ENCODE measurements at places on chromosomes 16 and 17.

- DNase-seq = no peak
These were observed 8.4 kb downstream of the CDIPT start for GRCh38 chr16:29854520-29855100.

DNA sequence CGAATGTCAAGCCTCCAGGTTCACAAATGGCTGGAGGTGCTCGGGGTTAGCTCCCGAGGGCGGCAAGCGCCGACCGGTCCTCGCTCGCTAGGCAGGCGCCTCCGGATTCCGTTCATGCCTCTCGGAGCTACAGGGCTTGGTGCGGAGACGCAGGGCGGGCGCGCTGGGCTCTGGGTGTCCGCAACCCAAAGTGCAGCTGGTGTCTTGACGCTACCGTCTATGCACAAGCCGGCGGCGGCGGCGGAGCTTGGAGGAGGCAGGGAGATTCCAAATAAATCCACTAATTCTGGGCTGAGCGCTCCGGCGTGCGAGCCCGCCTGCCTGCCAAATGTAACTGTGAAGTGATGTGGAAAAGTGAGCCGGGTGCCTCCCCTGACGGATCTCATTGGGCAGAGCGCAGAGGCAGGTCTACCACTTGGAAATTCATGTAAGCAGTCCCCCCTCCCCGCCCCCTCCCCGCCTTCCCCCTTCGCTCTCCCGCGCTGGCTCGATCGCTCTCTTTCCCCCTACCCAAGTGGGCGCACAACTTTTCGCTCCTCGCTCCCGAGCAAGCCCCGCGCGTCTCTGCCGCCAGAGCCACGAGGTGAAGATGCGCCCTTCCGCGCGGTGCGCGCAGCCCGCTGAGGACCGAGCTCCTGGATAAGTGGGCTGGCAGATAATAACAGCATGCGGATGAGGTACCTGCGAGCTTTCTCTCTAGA is at the start of gene CDH8:
Gene CDH8 (minus strand): TSS at position 338 of the 701 bp plus-strand sequence. CDS start 15,035 bp downstream, outside the sequence.
- no peak for DNase-seq

DNA sequence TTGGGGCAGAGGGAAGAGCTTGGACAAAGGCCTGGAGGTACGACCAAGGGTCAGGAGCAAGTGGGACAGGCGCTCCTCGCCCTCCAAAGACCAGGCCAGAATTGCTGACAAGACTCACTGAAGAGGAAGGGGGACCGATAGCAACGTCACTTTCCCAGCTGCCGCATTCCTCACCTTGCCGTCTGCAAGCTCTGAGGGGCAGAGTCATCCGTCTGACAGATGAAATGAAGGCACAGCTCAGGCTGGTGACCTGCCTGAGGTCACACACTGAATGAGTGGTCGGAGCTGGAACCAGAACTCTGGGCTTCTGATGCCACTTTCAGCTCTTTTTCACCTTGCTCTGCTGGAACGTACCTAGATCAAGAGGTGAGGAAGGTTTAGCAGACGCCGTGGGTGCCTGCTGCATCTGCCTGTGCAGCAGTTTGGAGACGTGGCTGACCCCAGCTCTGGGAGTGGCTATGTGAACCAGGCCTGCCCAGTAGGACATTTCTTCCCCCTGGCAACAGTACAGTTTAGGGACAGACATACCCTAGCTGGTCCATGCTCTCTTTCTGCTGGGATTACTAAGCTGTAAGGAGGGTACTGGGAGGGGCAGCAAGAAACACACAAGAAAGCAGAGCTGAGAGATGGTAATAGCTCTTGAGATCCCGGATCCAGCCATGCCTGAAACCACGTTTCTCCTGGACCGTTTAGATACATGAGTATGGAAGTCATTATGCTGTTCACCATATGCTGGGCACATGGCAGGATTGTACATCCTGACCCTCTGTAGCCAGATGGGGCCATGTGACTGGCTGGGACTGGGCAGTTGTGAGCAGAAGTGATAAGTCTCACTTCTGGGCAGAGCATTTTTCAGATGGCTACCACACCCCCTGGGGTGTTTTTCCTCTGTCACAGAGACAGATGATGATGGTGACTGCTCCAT is 50.9 kb downstream of the IL21R start:
- no peak for DNase-seq

- no peak for DNase-seq
These were observed 75.1 kb upstream of the ENDOV start for GRCh38 chr17:80339731-80340456.

- peak; percentile 22 for DNase-seq
These were observed 93.8 kb upstream of the PLEKHM1 start for GRCh38 chr17:45584092-45585036.
